ENCODE measurements at places on chromosomes 5 and 9.
A peak's percentile ranks its signal among the peaks of the same experiment; 100 is the strongest.

- no peak for DNase-seq
Observed at GRCh38 chr9:90379771-90380170, 262.9 kb downstream of the DIRAS2 start.

GRCh38 chr9:86940774-86941173 is 6.5 kb downstream of the GAS1 start:
- DNase-seq: no peak

- no peak for DNase-seq
Observed at GRCh38 chr9:107667231-107668070, 177.9 kb upstream of the KLF4 start.

DNA sequence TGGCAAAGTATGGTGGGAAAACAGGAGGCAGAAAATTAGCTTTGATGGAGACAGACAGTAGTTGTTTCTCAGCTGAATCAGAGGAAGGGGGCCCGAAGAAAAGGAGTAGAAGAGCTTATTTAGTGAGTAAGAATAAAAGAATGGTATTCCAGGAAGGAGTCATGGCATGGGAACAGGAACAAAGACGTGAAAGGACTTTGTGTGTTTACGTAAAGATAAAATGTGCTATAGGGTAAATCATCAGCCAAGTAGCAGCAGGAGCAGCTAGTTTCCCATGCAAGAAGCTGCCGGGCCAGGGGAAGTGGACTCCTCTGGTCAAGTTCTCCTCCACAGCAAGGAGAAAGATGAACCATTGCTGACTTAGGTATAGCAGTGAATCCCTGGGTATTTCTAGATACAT is 454.5 kb downstream of the HINT1 start:
- DNase-seq: no peak

- DNase-seq: no peak
Observed at GRCh38 chr5:145980259-145980658, 43.9 kb downstream of the SH3RF2 start.

GRCh38 chr5:56039985-56040384 is 45.2 kb upstream of the IL6ST start:
- no peak for DNase-seq

DNA sequence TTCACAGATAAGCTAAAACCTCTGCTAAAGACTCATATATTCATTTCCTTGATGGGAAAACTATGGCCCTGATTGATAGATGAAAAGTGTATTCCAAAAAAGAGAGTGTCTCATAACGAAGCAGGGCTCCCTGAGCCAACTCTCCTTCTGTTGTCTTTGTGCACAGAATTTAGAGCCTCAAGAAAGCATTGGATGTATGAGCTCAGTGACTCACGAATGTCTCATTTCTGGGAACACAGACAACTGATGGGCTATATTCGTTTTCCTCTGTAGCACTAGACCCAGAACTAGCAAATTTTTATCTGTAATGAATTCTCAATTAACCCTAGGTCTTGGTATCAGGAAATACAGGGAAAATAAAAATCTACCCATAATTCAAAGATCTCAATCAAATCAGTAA is 88.4 kb downstream of the LMNB1 start:
- DNase-seq: peak; percentile 83

Measured in HFFc6 (cell line).